ENCODE measurements at places on chromosomes 7 and 10.

DNA sequence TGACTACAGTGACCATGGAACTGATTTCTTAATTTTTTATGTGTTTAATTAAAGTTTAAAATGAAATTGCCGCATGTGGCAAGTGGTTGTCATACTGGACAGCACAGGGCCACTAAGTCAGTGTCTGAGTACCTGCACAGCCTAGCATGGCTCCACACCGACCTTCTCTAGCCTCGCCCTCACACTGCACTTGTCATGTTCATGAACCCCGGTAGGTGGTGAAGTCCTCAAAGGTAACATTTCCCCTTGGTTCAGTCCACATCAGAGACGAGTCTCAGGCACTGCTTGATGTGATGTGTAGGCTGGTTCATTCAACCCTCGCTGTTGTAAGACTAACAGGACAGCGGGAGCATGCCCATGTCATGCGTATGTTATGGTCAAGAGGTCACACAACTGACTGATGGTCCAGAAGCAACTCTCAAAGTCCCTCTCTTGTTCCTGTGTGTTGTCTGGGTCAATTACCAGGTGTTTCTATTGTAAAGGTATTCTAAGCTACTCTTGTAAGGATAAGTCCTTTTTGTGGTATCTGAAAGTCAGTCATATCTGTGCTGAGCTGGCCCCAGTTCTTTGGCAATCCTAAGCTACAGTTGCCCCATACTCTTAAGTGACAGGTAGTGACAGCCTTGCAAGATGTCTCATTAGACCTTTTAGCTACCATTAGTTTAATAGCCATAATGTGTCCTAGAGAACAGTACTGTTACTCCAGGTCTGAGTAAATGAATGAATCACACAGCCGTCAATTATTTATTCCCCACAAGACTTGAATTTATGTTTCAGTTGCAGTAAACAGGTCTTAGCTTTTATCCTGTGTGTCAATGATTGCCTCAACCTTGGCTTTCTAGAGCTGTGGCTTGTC is 32.9 kb upstream of the ZC3HAV1L start:
- no peak for DNase-seq

- no peak for DNase-seq
These were observed 78.8 kb downstream of the INPP5A start for GRCh38 chr10:132616170-132616995.

DNA sequence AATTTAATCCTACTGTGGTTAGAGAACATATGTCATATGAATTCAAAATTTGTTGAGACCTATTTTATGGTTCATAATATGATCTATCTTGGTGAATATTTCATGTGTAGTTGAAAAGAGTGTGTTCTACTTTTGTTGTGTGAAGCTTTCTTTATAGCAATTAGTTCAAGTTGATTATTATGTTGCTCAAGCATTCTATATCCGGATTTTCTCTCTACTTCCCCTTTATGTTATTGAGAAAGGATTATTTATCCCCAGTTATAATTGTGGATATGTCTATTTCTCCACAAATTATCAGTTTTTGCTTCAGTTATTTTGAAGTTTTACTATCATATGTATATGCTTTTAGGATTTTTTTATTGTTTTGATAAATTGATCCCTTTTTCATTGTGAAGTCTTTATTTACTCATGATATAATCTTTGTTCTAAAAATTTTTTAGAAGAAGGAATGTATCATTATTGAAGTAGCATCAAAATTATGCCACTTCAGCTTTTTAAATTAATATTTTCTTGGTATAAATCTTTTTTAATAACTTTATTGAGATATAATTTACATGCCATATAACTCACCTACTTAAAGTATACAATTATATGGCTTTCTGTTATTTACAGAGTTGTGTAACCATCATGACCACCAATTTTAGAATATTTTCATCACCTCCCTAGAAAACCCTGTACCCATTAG is 12.0 kb upstream of the MEST start:
- no peak for DNase-seq

GRCh38 chr7:106823631-106824030 is 41.5 kb upstream of the PIK3CG start:
- no peak for DNase-seq

DNA sequence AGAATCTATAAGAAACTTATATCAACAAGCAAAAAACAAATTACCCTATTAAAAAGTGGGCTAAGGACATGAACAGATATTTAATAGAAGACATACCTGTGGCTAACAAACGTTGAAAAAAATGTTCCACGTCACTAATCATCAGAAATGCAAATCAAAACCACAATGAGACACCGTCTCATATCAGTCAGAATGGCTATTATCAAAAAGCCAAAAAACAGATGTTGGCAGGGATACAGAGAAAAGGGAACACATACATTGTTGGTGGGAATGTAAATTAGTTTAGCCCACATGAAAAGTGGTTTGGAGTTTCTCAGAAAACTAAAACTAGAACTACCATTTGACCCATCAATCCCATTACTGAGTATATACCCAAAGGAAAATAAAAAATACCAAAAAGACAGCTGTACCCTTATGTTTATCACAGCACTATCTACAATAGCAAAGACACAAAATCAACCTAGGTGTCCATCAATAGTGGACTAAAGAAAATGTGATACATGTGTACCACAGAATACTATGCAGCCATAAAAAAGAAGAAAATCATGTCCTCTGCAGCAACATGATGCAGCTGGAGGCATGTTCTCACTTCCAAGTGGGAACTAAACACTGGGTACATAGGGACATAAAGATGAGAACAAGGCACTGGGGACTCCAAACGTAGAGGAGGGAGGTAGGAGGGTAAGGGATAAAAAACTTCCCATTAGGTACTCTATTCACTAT is 83.8 kb upstream of the TMEM168 start:
- DNase-seq: no peak

- peak; percentile 9 for DNase-seq
These were observed 114.6 kb upstream of the RET start for GRCh38 chr10:42962110-42962901.

- DNase-seq: no peak
These were observed 11.5 kb upstream of the KLRG2 start for GRCh38 chr7:139494835-139495579.
